Hippocampal formation (tissue), 2 donors: ENCODE measurements at places on chromosomes 2 and 18.
A peak's percentile ranks its signal among the peaks of the same experiment; 100 is the strongest.

GRCh38 chr2:26822877-26823276 is 25.1 kb upstream of the DPYSL5 start:
- DNase-seq: no peak

DNA sequence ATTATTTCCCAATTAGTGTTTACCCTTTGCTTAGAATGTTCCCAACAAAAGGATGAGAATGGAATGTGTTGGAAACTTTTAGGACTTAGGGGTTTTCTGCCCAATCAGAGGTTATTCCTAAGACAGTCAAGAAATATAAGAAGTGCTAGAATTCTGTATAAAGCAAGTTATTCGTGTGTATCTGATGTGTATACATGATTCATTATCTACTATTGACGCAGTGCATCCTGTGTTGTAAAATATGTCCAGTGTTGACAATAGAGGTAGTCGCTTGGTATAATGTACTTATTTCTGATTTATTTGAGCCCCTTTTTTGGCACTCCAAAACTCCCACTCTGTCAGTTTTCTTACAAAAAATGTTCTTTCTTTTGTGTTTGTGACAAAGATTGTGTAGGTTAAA is 881 bp downstream of the PIKFYVE start:
- DNase-seq: no peak

DNA sequence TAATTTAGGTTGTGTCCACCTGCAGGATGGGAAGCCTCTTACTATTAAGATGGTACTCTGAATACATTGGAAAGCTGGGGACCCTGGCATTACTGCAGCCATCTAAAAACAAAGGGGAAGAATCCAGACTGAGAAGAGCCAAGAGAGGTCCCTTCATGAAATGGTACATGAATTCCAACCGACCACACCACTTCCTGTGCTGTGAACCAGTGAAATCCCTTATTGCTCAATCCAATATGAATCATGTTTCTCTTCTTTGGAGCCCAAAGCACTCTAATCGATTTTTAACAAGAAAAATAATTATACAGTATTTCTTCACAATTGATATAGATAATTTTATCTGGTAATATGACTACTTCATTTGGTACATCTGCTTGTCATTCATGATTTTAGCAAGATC is 479.7 kb upstream of the RAB6C start:
- no peak for DNase-seq

DNA sequence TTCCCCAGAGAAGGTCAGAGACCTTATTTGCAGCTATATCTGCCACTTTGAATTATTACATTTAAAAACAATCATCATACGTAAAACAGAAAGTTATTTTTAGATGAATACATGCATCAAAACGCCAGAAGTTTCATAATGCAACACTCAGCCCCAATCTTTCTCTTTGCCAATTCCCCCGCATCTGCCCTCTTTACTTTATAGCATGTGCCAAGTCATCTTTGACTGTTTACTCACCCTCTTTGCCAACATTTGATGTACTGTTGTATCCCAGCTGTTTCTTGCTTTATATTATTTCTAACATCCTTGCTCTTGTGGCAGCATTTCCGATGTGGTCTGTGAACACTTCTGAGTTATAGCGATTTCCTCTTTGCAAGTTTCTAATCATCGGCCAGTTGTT is 86.2 kb downstream of the CRIM1 start:
- no peak for DNase-seq

- no peak for DNase-seq
These were observed 235.7 kb downstream of the DYM start for GRCh38 chr18:49224738-49225137.

GRCh38 chr18:45617284-45617683 is 2.0 kb downstream of the SLC14A2 start:
- no peak for DNase-seq

DNA sequence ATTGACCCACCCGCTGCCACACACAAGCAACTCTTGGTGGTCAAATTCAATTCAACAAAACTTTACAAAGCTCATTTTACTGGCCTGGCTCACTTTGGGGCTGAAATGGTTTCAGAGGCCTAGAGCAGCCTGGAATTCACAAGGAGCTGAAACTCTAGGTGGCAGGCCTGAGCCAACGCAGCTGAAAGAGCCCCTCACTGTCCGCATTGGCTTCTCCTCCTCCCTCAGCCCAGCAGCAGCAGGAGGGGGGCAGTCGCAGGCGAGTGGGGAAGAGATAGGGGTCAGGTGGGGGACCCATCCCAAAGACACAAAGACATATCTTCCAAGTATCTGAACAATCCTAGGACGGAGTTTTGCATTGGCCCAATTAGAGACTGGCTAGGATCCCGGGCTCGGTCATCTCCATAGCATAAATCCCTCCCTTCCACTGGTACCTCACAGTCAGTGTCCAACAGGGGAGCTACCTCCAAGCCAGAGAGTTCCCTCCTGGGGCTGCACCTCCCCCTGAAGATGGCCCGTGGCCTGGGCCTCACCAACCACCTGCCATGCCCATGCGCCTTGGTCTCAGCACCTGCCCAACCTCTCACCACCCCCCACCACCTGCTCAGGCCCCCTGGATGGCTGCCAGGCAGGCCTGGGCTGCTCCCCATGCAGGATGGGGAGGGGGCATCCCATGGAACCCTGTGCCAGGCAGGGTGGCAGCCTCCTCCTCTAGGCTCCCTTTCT is 113.4 kb downstream of the ZBTB7C start:
- no peak for DNase-seq

DNA sequence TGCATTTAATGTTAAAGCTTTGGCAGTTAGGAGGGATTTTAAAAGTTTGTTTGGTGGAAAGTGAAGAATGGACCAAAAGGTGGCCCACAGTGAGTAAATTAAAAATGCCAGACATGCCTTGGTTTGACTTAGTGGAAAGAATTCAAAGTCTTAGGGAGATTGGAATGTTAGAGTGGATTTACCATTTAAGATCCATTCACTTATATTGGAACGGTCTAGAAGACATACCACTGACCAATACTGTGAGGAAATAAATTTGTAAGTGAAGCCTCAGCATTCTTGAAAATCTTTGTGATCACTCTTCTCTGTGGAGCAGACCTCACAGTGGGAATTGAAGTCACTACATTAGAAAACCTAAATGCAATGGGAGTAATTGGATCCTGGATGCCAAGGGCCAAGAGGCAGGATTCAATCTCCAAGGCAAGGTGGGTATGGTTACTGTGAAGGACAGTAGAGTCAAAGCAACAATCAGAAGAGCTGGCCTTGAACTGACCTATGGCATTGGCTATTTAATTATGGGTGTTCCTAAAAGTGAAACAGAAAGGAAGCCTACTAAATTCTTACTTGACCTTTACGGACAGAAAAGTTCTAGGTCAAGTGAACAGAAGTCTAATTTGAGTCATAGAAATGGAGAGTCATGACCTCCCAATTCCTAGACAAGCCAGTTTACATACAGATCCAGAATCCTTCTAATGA is 40.2 kb upstream of the VRK2 start:
- DNase-seq: no peak

- DNase-seq: no peak
These were observed 95.6 kb upstream of the KLHL14 start for GRCh38 chr18:32868406-32868805.

DNA sequence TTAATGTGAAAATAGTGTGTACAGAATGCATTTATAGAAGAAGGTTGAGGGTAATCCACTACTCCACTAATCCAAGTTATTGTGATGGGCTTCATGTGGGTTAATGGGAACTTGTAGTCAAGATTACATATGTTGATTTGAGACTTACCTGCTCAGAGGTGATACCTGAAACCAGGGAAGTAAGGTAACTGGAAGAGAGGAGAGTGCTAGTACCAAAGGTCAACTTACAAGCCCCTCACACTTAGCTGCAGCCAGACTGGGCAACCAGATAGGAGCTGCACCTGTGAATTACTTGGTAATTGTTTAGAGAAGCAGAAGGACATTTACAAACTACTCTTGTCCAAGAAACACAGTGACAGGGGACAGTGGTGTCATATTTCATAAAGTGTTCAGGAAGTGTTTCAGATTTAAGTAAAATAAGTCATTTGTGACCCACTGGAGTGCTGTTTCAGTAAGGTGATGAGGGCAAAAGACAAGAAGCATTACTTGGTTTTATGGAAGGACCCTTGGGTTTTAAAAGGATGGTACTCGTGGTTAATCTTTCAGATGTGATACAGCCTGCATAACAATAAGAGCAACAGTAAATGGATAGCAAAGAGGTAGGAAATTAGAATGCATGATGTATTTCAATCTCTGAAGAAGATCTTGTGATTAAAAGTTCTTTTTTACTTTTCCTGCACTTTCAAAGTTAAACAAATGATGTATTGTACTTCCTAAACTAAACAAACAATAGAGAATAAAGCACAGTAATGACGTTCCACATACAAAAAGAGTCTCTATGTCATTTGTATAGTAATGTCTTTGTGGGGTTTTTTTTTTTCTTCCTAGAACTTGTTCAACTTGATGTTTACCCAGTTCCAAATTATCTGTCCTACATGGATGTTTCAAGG is 189.3 kb downstream of the PHLPP1 start:
- no peak for DNase-seq

- DNase-seq: no peak
These were observed 205.9 kb downstream of the MYO1B start for GRCh38 chr2:191451116-191451515.

DNA sequence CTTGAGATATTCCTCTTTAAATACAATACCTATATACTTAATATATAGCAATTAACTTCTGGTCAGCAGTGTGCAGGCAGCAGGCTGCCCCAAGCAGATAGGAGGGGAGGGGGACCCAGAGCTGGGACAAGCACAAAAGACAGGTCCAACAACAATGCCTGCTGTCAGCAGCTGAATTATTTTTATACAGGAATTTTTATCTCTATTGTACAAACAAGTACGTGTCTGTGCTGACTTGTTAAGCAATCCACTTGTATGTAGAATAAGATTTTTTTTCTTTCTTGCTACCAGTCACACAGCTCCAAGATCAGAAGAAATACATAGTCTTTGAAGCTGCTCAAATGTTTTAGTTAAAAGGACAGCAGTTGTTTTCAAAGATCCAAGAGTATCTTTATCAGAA is 16.7 kb downstream of the BCL11A start:
- DNase-seq: no peak

- peak; percentile 14 for DNase-seq
These were observed 1.7 kb downstream of the ACVR2A start for GRCh38 chr2:147846412-147847081.

DNA sequence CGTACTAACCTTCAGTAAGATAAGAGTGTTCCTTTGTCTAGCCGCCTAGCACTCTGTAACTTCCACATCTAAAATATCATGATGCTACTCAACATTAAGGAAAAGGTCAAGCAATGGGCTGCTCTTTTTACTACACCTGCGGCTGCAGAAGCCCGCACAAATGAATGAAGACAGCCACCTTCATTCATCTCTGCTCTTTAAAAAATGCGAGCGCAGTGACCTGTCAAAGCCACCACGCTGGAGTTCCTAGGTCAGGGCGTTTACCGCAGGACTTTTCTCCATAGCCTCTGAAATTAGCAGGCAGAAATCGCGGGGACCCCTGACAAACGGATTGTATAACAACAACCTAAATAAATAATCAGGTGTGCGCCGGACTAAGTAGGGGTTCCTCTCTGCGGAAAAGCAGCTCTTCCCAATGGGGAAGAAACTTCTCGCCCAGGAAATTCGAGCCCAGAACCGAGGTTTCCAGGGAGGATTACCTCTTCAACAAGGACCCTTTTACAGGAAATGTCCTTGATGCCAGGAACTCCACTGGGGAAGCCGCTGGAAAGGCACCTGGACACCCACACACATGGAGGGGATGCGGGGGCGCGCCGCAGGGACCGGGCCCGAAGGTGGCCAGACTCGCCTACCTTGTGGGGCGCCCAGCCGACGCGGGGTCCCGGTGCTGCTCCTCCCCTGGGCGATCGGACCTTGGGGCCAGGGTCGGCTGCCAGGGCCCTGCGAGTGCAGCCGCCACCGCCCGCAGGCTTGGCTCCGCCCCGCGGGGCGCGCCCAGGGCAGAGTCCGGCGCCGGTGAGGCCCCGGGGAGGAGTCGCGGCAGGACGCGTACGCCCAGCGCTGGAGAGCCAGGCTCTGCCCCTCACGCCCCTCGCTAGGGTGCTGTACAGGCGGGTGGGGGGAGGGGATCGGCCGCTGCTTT is at the start of gene CCDC68:
Gene CCDC68, minus strand, starts transcription at position 758 of the 922 bp plus-strand sequence. CDS start 16,670 bp downstream, outside the sequence.
- DNase-seq: no peak

- DNase-seq: no peak
These were observed 13.7 kb downstream of the NCL start for GRCh38 chr2:231450548-231450989.

DNA sequence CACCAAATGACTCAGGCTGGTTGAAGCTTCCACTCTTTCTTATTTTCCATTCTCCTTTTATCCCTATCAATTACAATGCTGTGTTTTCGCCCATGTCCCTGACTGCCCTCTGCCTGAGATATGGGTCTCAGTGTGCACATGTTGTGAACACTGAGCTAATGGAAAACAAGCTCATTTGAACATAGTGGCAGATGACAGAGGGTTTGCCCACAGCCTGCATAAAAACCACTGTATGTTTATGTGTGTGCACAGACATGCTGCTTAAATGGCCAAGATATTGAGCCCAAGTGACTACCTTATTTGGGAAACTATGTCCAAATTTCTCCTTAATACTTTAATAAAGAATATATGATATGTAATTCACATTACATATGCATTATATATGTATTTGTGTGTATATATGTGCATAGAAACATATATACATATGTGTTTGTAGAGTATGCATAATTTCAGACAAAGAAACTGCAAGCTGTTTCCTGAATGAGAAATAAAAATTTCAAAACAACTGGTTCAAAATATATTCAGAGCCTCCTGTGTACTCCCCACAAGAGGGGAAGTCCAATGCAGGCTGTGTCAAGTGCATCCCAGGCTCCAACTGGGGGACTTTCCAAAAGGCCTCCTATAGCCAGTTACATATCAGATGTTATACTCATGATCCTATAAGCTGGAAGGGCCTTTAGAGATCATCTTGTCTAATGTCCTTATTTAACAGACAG is 92.7 kb upstream of the CD302 start:
- DNase-seq: no peak

- no peak for DNase-seq
These were observed 756.5 kb downstream of the GALR1 start for GRCh38 chr18:78006006-78006773.

DNA sequence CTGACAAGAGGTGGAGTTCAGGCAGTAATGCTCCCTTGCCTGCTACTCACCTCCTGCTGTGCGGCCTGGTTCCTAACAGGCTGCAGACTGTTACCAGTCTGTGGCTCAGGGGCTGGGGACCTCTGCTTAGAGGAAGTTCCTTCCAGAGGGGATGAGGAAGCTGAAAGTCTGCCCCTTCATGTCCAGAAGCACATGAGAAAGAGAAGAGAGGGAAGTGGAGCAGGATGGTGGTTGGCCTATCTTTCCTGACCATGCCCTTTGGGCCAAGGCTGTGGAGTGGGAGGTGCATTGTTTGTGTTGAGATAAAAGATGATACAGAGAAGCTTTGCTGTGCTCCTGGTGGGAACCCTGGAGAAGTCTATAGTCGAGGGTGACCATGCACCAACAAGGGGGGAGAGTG is 112.5 kb downstream of the LPIN1 start:
- DNase-seq: no peak

- DNase-seq: peak; percentile 19
These were observed 228.3 kb downstream of the PTGR3 start for GRCh38 chr18:74980669-74981068.
